ENCODE measurements at places on chromosomes 1 and 21.
A peak's percentile ranks its signal among the peaks of the same experiment; 100 is the strongest.

GRCh38 chr1:50197216-50197615 is 88.5 kb downstream of the ELAVL4 start:
- DNase-seq: no peak

- no peak for DNase-seq
These were observed 40.4 kb downstream of the LDLRAD2 start for GRCh38 chr1:21852282-21853130.

GRCh38 chr1:24191860-24192259 is 4.8 kb upstream of the IFNLR1 start:
- peak; percentile 93 for DNase-seq

DNA sequence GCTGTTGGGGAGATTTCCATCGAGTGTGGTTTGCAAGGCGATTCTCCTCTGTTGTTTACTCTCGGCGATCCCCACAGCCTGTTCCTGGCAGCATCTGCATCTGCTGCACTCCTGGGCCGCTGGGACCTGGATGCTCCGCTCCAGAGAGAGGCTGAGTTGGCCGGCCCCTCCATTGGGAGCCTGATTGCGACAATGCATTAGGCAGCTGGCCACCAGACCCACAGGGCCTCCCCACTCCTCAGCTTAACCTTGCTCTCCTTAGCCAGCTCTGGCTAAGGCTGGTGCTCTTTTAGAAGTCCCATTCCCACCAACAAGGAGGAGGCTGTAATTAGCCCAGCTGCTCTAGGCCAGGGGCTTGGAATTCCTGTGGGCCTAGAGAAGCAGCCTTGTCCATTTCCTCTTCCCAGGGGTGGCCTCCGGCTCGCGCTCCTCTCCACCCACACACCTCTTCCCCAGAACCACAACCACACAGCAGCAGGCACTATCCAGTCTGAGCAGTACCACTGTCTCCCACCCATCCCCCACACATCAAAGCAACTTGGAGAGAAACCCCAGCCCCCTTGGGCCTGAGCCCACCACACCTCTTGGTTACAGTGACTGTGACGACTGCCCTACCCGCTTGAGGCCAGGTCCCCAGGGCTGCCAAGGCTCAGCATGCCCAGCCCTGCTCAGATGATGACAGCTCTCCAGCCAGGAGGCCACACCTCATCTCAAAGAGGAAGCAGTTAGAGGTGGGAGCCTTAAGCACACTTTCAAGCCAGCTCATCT is 193.8 kb upstream of the EDN2 start:
- peak; percentile 86 for DNase-seq

DNA sequence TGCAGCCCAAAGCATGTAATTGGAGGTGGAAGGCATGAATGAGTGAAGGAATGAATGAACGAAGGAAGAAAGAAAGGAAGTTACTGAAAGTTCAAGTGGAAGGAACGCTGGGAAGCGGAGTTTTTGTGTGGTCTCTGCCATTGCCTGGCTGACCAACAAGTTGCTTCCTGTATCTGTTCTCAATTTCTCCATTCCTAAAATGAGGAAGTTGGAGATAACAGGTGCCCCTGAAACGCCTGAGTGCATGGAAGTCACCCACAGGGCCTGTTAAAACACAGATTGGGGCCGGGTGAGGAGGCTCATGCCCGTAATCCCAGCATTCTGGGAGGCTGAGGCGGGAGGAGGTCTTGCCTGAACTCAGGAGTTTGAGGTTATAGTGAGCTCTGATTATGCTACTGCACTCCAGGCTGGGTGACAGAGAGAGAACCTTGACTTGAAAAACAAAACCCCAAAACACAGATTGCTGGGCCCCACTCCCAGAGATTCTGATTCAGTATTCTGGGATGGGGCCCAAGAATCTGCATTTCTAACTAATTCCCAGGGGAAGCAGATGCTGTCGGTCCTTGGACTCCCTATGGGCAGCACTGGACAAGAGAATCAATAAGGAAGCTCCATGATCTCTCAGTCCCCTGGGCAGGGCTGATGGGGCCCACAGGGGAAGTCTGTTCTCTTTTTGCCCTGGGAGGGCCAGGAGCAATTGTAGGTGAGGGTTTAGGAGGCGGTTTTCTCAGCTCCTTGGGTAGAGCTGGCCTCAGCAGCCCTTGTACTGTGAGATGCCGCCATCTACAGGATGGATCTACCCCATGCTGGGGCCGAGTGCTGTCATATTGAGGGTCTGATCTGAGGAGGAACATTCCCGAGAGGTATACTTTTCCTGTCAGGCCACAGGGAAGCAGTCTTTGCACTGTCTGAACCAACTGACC is 3.3 kb upstream of the CNR2 start:
- DNase-seq: peak; percentile 69
